ENCODE measurements at places on chromosomes 16 and 17. TPM values are rescaled to one million over a fixed set of nuclear protein-coding genes. Genes with fewer than 3 reads are reported as not detected.

DNA sequence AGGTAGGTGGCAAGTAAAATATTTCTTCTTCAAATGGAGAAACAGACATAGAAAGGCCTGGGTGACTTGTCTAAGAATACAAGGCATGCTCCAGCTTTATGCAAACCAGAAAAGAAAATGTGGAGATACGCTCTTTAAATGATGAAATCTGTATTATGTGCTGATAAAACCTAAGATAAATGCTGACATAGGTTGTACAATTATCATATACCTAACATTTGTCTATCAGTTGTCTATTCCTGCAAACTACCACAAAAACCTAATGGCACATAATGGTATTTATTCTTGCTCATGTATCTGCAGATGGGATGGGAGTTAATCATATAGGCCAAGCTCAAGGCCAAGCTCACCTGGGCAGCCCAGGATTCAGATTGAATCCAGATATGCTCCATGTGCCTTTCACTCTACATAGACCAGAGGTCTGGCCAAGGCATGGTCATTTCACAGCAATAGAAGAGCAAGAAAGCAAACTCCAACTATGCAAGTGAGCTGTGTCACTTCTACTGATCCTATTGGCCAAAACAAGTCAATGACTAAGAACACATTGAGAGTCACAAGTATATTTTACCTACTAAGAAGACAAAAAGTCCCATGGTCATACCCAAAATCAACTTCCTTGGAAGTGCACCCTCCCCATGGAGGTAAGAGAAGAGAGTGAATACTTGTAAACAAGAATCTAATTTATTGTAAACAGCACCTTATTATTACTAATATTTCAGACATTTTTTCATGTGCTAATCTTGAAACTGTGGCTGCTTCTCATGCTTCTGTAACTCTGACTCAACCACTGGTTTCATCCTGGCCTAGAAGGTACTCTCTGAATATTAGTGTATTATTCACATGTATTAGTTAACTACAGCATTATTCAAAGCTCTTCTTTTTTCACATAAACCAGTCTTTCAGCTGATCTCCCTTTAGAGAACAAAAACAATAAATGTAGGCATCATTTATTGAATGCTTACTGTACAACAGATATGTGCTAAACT, 270.7 kb upstream of the SOX9 start:
- no peak for DNase-seq

DNA sequence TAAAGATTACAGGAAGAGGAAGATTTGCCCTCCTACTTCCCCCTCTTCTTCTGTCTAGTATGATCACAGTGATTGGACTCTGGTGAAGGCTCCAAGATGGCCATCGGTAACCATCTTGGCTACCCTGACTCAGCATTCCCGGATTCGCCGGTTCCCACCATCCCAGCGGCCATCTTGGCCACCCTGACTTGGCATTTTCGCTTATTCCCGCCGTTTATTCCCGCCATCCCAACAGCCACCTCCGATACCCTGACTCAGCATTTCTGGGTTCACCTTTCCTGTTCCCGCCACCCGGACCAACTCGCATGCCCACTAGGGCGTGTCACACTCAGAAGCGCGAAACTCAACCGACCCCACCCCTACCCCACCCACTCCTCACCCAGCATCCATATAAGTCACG, 95.4 kb upstream of the GRIN2A start:
- DNase-seq: no peak

DNA sequence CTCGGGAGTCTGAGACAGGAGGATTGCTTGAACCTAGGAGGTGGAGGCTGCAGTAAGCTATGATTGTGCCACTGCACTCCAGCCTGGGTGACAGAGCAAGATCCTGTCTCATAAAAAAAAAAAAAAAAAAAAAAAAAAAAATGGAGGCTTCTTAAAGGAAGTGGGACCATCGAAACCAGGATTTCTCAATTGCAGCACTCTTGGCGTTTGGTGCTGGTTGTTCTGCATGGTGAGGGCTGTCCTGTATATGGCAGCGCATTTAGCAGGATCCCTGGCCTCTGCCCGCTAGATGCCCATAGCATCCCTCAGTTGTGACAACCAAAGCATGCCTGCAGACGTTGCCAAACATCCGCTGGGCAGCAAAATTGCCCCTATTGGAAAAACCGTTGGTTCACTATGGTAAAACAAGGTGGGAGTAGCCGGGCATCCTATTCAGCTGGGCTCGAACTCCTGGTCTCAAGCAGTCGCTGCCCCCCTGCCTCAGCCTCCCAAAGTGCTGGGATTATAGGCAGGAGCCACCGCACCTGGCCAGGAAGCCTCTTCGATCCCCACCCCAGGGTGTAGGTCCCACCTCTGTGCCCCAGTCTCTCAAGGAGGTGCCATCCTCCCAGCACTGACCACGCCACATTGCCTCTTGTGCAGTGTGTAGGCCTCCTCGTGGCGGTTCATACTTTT, 6.5 kb upstream of the NPIPB7 start:
- DNase-seq: no peak

GRCh38 chr16:21097151-21097550, 53.5 kb downstream of the DNAH3 start:
- DNase-seq: no peak

DNA sequence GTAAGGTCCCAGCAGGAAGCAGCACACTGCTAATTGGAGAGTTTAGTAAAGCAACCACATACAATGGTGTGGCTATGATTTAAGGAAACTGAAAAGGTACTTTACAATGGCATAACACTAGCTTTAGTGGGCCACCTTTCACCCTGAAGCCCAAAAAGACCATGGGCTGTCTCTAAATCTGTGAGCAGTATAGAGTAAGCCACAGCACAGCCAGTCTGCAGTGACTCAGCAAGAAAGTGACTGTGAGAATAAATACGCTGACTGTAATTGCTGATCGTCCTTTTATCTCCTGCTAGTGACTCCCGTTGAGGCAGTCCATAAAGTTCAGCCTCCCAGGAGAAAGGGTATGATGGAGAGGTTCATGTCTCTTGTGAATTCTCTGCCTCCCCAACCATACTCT, 679.8 kb upstream of the KIF2B start:
- no peak for DNase-seq

GRCh38 chr17:81040791-81041337, 5.9 kb downstream of the BAIAP2 start:
- no peak for DNase-seq

- no peak for DNase-seq
These were observed 11.2 kb upstream of the SLC47A2 start for GRCh38 chr17:19727501-19728078.

DNA sequence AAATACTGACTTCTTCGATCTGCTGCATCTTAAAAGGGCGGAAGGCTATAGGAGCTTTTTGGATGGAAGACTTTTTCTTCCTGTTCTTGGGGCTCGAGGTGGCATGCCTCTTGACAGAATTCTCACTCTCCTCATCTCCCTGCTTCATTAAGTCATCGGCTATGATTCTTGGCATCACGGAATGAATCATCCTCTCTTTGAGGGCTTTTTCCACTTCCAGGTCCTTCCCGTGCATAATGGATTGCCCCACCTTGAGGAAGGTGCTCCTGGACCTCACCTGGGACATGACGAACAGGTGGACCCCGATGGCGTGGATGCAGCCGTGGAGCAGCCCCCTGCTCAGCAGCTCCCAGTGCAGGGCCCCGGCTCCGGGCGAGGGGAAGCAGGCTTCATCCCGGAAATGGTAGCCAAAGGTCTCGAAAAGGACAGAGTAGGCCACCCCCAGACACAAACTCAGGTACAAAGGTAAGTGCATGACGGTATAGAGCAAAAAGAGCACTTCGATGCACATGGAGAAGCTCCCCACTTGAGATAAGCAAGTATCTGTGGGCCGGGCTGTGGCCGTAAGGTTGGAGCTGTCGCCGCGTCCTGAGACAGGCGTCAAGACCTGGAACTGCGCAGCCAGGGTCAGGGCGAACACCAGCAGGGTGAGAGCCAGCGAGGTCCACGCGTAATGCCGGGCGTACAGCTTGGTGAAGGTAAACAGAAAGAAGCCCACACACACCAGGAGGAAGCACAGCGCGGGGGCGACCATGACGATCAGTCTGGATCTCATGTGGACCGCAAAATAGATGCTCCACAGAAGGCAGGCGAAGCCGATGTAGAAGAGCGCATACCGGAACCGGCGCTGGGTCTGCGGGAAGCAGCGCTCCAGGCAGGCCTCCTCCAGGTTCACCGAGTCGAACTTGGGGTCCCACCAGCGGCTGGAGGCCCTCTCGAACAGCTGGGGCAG, 1.7 kb downstream of the ADCY9 start:
- no peak for DNase-seq

GRCh38 chr17:40107522-40108174, 7.3 kb upstream of the NR1D1 start:
- DNase-seq: no peak

DNA sequence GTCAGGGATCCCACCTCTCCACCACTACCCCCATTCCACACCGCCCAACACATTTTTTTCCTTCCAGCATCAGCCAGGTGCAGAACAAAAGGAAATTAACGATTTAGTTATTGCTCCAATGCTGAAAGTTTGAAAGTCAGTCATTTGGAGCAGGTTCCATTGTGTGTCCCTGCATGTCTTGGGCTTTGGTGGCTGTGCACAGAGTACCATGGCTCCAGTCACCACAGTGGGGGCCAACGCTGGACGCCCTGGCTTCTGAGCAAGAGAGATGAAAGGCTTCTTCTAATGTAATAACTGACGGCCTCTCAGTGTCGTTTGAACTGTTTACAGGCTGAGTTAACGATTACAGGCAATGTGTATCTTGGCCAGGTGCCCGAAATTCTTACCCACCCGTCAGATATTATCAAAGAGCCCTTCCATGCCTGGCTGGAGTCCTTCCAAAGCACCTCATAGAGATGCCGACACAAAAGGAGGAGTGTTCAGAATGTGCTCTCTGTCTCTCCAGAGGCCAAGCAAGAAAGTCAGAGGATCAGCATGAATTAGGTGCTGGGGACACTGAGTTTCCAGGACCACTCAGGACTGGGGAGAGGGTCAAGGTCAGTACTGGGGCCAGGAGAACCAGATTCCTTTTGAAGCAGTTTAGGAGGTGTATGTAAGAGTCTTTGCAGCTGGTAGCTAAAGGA, 25.9 kb downstream of the RNF43 start:
- DNase-seq: peak; percentile 100

- DNase-seq: no peak
These were observed 39.6 kb downstream of the GPRC5B start for GRCh38 chr16:19844945-19845641.

DNA sequence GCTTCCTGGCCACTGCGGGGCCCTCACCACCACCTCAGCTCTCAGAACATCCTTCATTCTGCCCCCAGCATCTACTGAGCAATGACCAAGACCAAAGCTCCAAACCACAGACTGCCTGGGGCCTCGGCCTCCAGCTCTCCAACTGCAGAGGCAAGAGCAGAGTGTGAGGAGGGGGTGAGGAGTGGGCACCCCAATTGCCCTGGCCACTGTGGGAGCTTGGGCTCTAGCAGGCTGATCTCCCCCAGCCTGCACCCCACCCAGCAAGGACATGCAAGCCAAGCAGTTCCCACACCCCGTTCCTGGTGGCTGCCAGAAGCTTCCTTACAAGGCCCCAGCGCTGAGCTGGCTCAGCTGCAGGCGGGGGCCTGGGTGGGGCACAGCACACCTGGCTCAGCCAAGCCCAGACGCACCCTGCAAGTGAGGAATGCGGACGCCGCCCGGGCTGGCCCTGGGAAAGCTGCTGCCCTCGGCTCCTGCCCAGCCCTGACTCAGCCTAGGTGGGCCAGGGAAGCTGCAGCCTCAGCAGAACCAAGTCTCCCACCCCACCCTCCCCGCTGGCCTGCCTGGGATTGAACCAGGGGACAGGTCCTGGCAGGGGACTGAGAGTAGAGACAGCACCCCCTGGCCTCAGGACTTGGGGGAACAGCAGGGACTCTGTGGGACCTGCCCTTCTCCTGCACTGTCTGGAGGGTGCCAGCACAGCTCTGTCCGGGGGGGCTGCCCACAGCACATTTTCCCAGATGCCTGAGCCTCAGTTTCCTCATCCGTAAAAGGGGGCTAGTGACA, 29.7 kb upstream of the KRT17 start:
- DNase-seq: peak; percentile 69

GRCh38 chr16:29710227-29711219, 31.5 kb downstream of the QPRT start:
- DNase-seq: peak; percentile 56

GRCh38 chr16:25108054-25108453, 3.5 kb upstream of the LCMT1 start:
- no peak for DNase-seq

GRCh38 chr17:46732160-46732559, 86.3 kb downstream of the WNT3 start:
- no peak for DNase-seq

- DNase-seq: no peak
These were observed 2.3 kb upstream of the PAQR4 start for GRCh38 chr16:2966808-2967191.

AIPL1 gene
- not detected for total RNA-seq

CACNA1H gene
- 24.3 TPM for total RNA-seq

KRTAP9-9 gene
- total RNA-seq: not detected

TMEM114 gene
- not detected for total RNA-seq

FNDC8 gene
- total RNA-seq: not detected

TBC1D3I gene
- total RNA-seq: 0.17 TPM

ALDH3A2 gene
- total RNA-seq: 86.8 TPM

All from HCT116 (cell line).